Activated B cell treated with CpG ODN at 0.5 μM for 24 hours (primary cell): ENCODE measurements at places on chromosomes 1 and 21. TPM values are rescaled to one million over a fixed set of nuclear protein-coding genes. Genes with fewer than 3 reads are reported as not detected.

- H3K36me3 ChIP-seq: no peaks in the 10 kb centered on the region
- H3K27ac ChIP-seq: no peak overlapping the region
- no peak for DNase-seq
- H3K27me3 ChIP-seq: peaks cover 10% of the 10 kb centered on the region
- H3K4me3 ChIP-seq: no peak overlapping the region
- no peaks in the 10 kb centered on the region for H3K4me1 ChIP-seq
Observed at GRCh38 chr1:60025552-60025951, 48.0 kb downstream of the C1orf87 start.

The SRP9 gene
- total RNA-seq: 141 and 143 TPM in 2 replicates

- DNase-seq: no peak
- no peak overlapping the region for H3K27ac ChIP-seq
- no peaks in the 10 kb centered on the region for H3K36me3 ChIP-seq
- peaks cover 13% of the 10 kb centered on the region for H3K4me1 ChIP-seq
Observed at GRCh38 chr1:38587766-38588165, 271.8 kb downstream of the RRAGC start.

The CRYAA gene
- total RNA-seq: not detected in 2 replicates

- no peak overlapping the region for H3K27ac ChIP-seq
- H3K36me3 ChIP-seq: no peaks in the 10 kb centered on the region
- no peak overlapping the region for H3K4me3 ChIP-seq
- peaks cover 35% of the 10 kb centered on the region for H3K4me1 ChIP-seq
Observed at GRCh38 chr1:201028461-201028889, 5.0 kb upstream of the KIF21B start.

GRCh38 chr1:19007491-19008441, 51.3 kb upstream of the IFFO2 start:
- DNase-seq: no peak
- peaks cover 2% of the 10 kb centered on the region for H3K4me1 ChIP-seq
- H3K36me3 ChIP-seq: no peaks in the 10 kb centered on the region
- no peak overlapping the region for H3K27ac ChIP-seq

GRCh38 chr1:225534135-225534534, 106.3 kb upstream of the LBR start:
- no peaks in the 10 kb centered on the region for H3K36me3 ChIP-seq
- H3K4me1 ChIP-seq: peaks cover 8% of the 10 kb centered on the region
- no peak overlapping the region for H3K4me3 ChIP-seq
- no peak overlapping the region for H3K27ac ChIP-seq
- peaks cover 13% of the 10 kb centered on the region for H3K27me3 ChIP-seq

DNA sequence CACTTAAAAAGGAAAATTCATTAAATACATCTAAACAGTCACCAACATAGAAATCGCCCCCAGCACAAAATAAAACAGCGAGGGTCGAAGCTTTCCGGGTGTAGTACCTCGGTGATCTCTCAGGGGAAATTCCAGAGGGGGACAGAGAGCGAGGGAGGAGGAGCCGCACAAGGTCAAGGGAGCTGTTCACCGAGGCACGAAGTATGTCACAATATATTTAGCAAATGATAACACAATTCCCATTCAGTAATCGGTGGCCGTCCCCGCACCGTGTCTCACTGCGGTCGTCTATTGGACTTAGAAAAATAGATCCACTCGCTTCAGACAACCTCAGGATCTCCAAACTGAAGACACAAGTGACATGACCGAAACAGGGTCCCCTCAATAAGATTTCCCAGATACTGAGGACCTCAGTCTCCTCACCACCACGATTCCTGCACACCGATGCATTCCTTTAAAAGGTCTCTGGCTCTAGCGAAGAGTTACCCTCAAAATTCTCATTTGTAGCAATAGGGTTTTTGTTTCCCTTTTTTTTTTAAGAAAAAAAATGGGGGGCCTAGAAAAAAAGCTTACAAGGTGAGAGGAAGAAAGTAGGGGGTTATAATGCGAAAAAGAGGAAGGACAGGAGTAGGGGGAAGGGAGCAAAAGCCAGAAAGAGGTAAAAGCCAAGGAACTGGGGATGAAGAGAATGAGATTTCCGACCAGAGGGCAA, 1.1 kb downstream of the LPGAT1 start:
- H3K4me3 ChIP-seq: peak overlapping the region; percentile 95
- H3K27ac ChIP-seq: peak overlapping the region; percentile 89
- peaks cover 17% of the 10 kb centered on the region for H3K36me3 ChIP-seq
- no peaks in the 10 kb centered on the region for H3K27me3 ChIP-seq
- peaks cover 55% of the 10 kb centered on the region for H3K4me1 ChIP-seq

GRCh38 chr1:112450773-112451172, 54.8 kb downstream of the CTTNBP2NL start:
- no peak for DNase-seq
- no peaks in the 10 kb centered on the region for H3K4me1 ChIP-seq
- no peak overlapping the region for H3K4me3 ChIP-seq
- peaks cover 3% of the 10 kb centered on the region for H3K36me3 ChIP-seq
- no peak overlapping the region for H3K27ac ChIP-seq

GRCh38 chr1:6612641-6613360, 730 bp upstream of the PHF13 start:
- H3K36me3 ChIP-seq: no peaks in the 10 kb centered on the region
- H3K27me3 ChIP-seq: no peaks in the 10 kb centered on the region
- no peak for DNase-seq
- H3K4me1 ChIP-seq: peaks cover 15% of the 10 kb centered on the region

The CACNA1S gene
- total RNA-seq: not detected in 2 replicates

DNA sequence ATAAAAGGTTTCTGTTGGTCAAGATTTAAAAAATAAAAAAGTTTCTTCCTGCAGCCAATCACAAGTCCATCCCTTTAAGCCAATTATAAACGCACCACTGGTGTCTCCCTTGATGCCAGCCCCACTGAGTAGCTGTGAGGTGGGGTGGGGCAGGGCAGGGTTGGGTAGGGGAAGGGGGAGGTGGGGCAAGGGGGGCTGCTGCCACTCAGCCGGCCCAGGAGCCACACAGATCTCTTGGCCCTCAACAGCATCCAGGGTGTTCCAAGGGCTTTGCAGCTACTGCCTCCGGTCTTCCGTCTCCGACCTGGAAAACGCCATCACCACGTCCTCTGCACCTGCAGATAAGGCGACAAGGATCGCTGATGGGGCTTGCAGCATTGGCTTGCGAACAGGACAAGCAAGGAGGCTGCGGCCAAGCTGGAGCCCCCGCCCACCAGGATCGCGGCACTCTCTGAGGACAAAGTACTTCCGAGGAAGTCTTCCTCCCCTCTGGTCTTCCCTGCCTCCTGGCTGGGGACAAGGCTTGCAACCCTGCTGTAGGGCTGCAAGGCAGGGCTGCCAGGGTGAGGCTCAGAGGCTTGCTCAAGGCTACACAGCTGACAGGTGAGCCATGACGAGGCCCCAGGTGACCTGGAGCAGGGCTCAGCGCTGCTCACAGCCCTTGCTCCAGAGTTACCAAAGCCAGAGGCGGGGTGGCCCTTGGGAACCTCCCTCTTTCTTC, 26.8 kb upstream of the CLSTN1 start:
- peak overlapping the region; percentile 88 for H3K4me3 ChIP-seq
- DNase-seq: no peak
- no peaks in the 10 kb centered on the region for H3K27me3 ChIP-seq
- H3K27ac ChIP-seq: peak overlapping the region; percentile 82
- H3K36me3 ChIP-seq: peaks cover 8% of the 10 kb centered on the region

- H3K36me3 ChIP-seq: no peaks in the 10 kb centered on the region
- no peak for DNase-seq
- H3K27me3 ChIP-seq: no peaks in the 10 kb centered on the region
- H3K4me1 ChIP-seq: no peaks in the 10 kb centered on the region
Observed at GRCh38 chr1:70836456-70836855, 211.2 kb downstream of the PTGER3 start.
